ENCODE measurements at places on chromosomes 2 and 18. TPM values are rescaled to one million over a fixed set of nuclear protein-coding genes. Genes with fewer than 3 reads are reported as not detected.

DNA sequence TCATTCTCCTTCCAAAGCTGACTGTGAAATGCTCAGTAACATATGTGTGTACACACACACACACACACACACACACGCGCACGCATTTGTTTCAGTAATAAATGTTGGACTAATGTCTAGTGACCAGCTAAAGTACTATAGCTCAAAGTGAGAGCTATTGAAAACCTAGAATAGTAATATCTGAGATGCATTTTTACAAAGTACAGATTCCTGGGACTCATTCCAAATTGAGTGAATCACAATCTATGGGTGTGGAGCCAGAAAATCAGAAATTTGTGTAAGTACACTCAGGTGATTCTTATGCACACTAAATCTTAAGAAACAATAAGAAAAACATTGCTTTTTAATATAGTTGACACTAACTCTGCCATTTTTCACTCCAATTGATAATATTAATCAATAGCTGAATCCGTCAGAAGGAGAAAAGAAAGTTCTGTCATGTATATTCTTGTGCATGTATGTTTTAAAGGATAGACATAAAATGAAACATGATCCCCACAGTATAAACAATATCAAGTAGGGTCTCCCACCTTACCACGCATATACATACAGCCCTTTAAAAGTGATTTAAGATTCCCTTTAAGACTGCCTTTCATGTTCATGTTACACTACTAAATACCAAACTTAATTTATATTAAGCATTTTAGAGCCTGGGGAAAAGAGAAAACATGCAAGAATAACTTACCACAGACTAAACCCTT, 123.5 kb downstream of the ATAD2B start:
- H3K27me3 ChIP-seq, result no peaks in the 10 kb centered on the region
- H3K4me1 ChIP-seq, result no peaks in the 10 kb centered on the region
- no peak overlapping the region for H3K27ac ChIP-seq
- DNase-seq, result no peak
- no peak overlapping the region for H3K4me3 ChIP-seq

GRCh38 chr2:8984157-8984556, 19.3 kb downstream of the MBOAT2 start:
- H3K4me1 ChIP-seq, result no peaks in the 10 kb centered on the region
- H3K27me3 ChIP-seq, result no peaks in the 10 kb centered on the region
- DNase-seq, result no peak
- H3K36me3 ChIP-seq, result no peaks in the 10 kb centered on the region
- no peak overlapping the region for H3K4me3 ChIP-seq

- H3K4me3 ChIP-seq, result no peak overlapping the region
- no peaks in the 10 kb centered on the region for H3K4me1 ChIP-seq
- no peak overlapping the region for H3K27ac ChIP-seq
- H3K36me3 ChIP-seq, result no peaks in the 10 kb centered on the region
Measured at GRCh38 chr2:234753701-234754100, 198.1 kb upstream of the SH3BP4 start.

GRCh38 chr2:34549710-34550345, 950.7 kb upstream of the FAM98A start:
- H3K4me1 ChIP-seq, result no peaks in the 10 kb centered on the region
- no peak for DNase-seq
- no peaks in the 10 kb centered on the region for H3K27me3 ChIP-seq
- no peak overlapping the region for H3K27ac ChIP-seq

DNA sequence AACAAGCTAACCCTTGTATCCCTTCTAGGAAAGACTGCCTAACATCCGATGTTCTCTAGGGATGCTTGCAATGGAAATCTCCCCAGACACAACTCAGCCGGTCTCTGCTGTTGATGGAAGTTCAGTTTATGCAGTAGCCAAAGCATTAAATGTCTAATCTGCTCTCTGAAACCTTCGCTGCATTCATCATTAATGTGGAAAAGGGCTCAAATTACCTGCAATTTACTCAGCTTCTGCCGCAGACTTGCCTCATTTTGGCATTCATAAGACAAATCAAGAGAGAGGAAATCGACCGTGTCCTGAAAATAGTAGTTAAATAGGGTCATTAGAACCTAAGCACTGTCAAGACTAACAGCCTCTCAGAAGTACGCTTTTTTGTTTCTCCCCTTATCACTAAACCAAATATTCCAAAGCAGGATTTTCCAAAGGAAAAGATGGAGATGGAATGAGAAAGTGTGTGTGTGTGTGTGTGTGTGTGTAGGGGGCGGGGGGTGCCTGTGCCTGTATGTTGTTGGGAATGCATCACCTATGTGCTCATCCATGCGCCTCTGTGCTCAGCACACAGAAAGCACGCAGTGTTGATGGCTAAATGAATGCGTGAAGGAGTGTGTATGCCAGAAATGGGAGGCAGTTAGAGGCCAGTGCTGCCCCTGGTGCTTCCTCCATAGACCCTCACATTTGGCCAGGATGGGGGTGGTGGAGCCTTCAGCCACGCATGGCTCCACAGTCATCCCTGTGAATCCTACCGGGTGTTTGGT, 7.4 kb downstream of the LCT start:
- H3K27me3 ChIP-seq, result no peaks in the 10 kb centered on the region
- no peaks in the 10 kb centered on the region for H3K36me3 ChIP-seq
- DNase-seq, result no peak
- H3K4me1 ChIP-seq, result no peaks in the 10 kb centered on the region
- no peak overlapping the region for H3K27ac ChIP-seq
- H3K4me3 ChIP-seq, result no peak overlapping the region

KLHL30 gene
- total RNA-seq, result not detected
